ENCODE measurements at places on chromosomes 11 and 22.
A peak's percentile ranks its signal among the peaks of the same experiment; 100 is the strongest.

- no peak for DNase-seq
These were observed 540 bp downstream of the MEN1 start for GRCh38 chr11:64809781-64810241.

DNA sequence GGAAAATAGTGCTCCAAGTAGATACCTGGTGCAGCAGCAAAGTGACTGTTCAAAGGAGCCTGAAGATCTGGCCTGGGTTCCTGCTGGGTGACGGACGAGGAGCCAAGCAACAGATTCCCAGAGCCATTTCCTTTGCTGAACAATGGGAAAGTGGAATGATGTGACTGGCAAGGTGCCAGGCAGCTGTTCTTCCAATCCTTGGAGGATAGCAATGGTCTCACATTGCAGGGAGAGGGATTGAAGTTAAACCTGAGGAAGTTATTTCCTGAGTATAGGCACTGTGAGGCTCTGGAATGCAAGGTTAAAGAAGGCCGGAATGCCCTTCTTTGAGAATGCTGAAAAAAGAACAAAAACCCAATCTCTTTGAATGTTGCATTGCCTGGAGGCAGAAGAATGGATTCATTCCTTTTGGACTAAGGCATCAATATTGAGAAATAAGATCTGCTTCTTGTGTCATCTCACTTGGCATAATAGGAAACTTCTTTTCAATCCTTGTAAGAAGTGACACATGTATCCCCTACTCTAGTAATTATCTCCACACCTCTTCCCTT, 223.8 kb downstream of the BLID start:
- no peak for DNase-seq

DNA sequence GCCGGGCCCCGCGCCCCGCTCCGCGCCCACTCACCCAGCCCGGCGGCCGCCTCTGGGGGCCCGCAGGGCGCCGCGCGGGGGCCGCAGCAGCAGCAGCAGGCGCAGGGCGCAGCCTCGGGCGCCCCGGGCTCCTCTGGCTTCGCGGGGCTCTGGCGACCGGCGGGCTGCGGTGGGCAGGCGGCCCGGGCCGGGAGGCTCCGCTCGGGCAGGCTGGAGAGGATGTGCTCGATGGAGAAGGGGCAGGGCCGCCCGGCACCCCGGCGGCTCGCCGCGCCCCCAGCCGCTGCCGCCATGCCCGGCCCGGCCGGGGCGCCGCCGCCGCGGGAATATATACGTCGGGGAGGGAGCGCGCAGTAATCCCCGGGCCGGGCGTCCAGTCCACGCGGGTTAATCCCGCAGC, at the start of gene GSC2:
Gene GSC2, minus strand, starts transcription at position 302 of the 400 bp plus-strand sequence. Its CDS starts 9 bp downstream, at position 293.
- no peak for DNase-seq

- DNase-seq: no peak
These were observed 2.0 kb downstream of the ARVCF start for GRCh38 chr22:20014526-20015186.

DNA sequence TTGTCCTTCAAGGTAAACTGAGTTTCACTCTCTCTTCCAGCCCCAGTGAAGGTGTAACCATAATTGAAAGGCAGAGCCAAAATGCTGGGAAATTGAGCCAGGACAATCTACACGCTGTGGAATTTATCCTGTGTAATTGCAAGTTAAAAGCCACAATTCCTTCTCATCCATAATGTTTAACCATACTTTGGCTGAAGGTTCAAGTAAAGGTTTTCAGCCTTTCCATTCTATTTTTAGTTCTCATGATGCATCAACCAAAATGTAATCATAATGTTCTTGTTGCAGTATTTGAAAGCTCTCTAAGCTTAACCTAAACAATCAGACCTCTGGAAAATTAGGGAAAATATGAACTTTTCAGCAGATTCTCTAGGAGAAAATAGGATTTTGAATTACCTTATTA, 14.0 kb upstream of the ARHGAP42 start:
- DNase-seq: no peak

- DNase-seq: no peak
These were observed 24.6 kb upstream of the CCDC90B start for GRCh38 chr11:83310718-83311117.

DNA sequence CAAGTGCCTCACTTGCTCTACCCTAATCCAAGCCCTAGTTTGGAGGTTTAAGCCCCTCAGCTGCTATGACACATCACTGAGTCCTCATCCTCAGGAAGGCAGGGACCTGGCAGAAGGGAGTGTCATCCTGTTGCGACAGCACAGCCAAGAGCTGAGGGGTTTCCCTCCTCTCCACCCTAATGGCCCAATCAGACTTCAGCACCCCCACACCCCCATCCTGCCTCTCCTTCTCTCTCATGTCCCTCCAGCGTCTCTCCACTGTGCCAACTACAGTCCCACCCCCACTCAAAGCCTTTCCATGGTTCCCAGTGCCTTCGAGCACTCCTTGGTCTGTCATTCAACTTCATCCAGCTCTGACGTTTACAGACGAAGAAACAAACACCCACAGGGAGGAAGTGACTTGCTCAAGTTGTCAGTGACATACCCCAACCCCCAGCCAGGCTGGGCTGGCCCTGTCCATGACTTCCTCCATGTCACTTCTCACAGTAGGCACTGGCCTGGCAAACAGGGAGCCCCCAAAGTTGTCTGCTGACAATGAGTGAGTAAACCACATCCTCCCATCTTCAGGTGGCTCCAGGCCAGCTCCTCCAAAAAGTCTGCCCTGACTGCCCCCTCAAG, 15.6 kb downstream of the ARAP1 start:
- no peak for DNase-seq

DNA sequence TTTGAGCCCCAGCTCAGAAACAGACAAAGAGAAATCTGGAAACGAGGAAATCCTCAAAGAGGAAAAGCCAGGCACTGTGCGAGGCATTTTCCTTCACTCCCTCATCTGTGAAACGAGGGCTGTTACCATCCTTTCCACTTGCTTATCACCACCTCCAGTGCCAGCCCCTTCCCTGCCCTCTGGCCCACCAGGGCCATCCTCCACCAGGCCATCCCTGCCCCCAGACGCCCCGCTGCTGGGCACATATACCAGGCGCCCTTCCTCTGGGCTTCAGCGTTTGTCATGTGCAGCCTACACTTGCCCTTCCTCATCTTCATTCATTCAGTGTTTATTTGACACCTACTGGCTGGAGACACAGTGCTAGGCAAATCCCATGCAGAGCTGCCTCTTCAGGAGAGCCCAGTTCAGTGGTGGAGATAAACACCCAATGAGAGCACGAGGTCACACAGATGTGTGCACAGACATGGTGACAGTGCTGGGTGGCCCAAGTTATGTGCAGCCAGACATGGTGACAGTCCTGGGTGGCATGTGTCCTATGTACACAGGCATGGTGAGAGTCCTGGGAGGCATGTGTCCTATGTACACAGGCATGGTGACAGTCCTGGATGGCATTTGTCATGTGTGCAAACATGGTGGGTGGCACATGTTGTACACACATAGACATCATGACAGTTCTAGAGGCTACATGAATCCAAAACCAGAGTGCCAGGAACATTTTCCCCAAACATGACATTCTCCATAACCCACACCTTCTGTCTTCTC, 9.7 kb downstream of the SPTBN2 start:
- DNase-seq: no peak

- DNase-seq: no peak
These were observed 80.6 kb downstream of the CELSR1 start for GRCh38 chr22:46456818-46457163.

- no peak for DNase-seq
These were observed 250.3 kb downstream of the BRD1 start for GRCh38 chr22:49577168-49578060.

GRCh38 chr11:112294688-112295340, 34.2 kb upstream of the PLET1 start:
- DNase-seq: no peak

- no peak for DNase-seq
These were observed 109.8 kb upstream of the BID start for GRCh38 chr22:17884084-17884483.

DNA sequence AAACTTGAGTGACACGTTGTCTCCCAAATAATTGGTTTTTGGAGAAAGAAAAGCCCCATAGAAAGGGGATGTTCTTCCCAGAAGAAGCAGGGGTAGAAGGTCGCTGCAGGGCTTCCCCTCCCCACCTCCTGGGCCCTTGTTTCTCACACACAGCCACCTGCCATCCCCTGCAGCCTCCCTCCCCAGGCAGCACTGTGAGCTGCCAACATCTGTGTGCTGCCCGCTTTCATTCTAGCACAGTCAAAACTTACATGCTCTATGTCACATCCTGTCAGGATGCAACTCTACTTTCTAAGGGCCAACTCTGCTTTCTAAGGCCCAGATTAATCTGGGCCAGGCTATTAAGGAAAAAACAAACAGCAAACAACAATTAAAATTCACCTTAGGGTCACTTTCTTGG, 309.4 kb upstream of the ZC3H12C start:
- peak; percentile 58 for DNase-seq

- DNase-seq: peak; percentile 96
These were observed at the start of the genes RPL27A and TRIM66 for GRCh38 chr11:8682303-8683114. Gene RPL27A, plus strand, starts transcription at chr11:8682792. Its CDS starts 22 bp downstream, at chr11:8682814. Gene TRIM66, minus strand, starts transcription at chr11:8682665. Its CDS starts 10,391 bp downstream, at chr11:8672274.

DNA sequence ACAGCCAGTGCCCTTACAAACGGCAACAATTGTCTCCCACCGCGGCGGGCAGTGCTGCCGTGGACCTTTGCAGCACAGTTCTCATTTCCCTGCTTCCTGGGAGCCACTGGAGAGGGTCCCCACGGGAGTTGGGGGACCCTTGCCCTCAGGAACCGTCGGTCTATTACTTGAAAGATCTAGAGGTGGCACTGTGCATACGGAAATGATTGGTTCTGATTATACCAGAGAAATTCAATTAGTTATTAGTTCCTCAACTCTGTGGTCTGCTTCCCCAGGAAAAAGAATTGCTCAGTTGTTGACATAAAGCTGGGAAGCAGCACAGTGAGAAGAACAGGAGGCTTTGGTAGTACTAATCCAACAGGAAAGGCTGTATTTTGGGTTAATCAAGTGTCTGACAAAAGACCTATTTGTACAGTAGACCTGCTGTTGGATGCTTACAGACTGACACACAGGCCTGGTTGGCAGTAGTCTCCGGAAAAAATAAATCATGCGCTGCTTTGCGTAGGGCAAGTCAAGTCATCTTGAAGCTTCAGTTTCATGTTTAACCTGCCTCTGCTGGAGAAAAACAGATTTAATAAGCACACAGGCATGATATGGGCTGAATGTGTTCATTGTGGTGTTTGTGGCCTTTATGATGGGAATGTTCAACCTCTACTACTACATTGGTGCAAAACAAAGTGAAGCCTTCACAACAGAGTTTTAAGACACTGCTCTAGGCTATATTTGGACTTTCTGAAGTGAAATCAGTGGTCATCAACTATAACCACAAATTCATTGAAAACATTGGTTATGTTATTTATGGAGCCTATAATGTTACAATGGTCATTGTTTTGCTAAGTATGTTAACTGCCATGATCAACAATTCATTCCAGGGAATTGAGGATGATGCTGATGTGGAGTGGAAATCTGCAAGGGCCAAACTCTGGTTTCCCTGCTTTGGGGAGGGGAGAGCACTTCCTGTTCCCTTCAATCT, 54.6 kb upstream of the SC5D start:
- DNase-seq: peak; percentile 18

DNA sequence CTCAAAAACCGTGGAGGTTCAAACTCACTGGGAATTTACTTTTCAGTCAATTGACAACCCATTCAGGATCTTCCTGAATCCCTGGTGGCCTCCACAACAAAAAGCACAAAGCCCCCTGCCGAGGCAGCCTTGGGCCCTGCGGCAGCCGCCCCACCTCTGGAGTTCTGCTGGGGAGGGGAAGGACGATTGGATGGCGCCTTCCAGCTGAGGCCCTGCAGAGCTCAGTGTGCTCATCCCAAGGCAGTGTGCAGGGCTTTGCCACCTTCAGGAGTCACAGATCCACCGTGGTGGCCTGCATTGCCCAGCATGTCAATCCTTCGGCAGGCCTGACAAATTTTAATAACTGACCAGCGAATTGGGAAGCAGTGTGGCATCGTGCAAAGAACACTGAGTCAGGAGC, 7.4 kb downstream of the ZFTA start:
- DNase-seq: no peak

DNA sequence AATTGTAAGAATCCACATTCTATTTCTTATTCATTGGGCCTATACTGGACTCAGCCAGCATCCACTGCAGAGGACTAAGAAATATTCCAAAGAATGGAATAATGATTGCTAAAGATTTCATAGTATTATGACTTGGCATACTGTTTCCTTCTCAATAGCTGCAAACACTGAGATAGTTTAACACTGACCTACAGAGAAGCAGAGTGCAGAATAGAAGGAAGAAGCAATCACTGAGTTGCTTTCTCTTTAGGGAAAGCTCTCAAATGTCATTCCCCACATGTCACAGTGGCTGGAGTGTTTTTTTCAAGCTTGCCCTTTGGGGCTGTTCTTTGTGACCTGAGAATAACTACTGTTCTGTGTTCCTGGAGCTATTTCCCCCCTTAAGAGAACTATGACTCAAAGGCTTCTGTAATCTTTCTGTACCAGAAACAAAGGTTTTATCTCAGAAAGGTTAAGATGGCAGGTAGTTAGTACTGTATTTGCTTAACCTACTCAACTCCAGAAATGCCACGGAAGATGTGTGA, 243.6 kb upstream of the LUZP2 start:
- DNase-seq: no peak

- DNase-seq: no peak
These were observed 24.2 kb downstream of the KREMEN1 start for GRCh38 chr22:29096736-29097669.

- DNase-seq: no peak
These were observed 12.0 kb downstream of the IFITM10 start for GRCh38 chr11:1738380-1738779.

GRCh38 chr22:19361501-19362103, 69.9 kb downstream of the HIRA start:
- no peak for DNase-seq

GRCh38 chr11:34180040-34180813, 74.8 kb downstream of the NAT10 start:
- DNase-seq: no peak

GRCh38 chr22:44538051-44538450, 40.0 kb upstream of the RTL6 start:
- DNase-seq: no peak

- peak; percentile 48 for DNase-seq
These were observed 34.3 kb upstream of the PRODH start for GRCh38 chr22:18970176-18970947.
